ENCODE measurements at places on chromosomes 7 and 10. TPM values are rescaled to one million over a fixed set of nuclear protein-coding genes. Genes with fewer than 3 reads are reported as not detected.
A peak's percentile ranks its signal among the peaks of the same experiment; 100 is the strongest.

GPR146 gene
- total RNA-seq: 2.5 TPM

SYT15 gene
- total RNA-seq: 1.3 TPM

- no peak overlapping the region for H3K27ac ChIP-seq
- H3K4me1 ChIP-seq: peaks cover 2% of the 10 kb centered on the region
- H3K36me3 ChIP-seq: no peaks in the 10 kb centered on the region
- H3K4me3 ChIP-seq: no peak overlapping the region
- no peak for DNase-seq
Observed at GRCh38 chr10:66980246-66980815, 54.5 kb downstream of the LRRTM3 start.

DKK1 gene
- total RNA-seq: not detected

DNA sequence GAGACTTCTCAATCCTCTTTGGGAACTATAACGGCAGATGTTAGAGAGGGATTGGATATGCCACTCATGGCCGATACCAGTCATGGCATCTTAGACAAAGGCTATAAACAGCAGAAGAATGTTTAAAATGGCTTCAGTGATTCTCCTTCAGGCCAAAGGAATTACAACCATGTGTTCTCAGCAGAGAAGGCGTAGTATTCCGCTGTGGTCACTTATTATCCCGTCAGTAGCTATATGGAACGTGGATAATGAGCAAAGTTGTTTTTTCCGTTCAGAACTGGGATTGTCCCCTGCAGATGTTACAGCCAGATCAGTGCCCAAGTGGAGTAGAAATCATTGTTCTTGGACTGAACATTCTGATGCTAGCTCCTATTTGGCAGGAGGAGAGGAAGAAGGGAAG, 43.1 kb downstream of the TEX36 start:
- no peaks in the 10 kb centered on the region for H3K36me3 ChIP-seq
- no peaks in the 10 kb centered on the region for H3K27me3 ChIP-seq
- H3K4me1 ChIP-seq: no peaks in the 10 kb centered on the region
- H3K27ac ChIP-seq: no peak overlapping the region
- DNase-seq: peak; percentile 29

SLC18A3 gene
- total RNA-seq: not detected

HMX3 gene
- not detected for total RNA-seq

- peaks cover 1% of the 10 kb centered on the region for H3K27me3 ChIP-seq
- H3K4me3 ChIP-seq: no peak overlapping the region
- DNase-seq: no peak
- H3K36me3 ChIP-seq: no peaks in the 10 kb centered on the region
Observed at GRCh38 chr10:34544400-34544799, 270.7 kb downstream of the PARD3 start.

ACBD7 gene
- total RNA-seq: 1.3 TPM

- no peaks in the 10 kb centered on the region for H3K4me1 ChIP-seq
- H3K4me3 ChIP-seq: no peak overlapping the region
- no peak for DNase-seq
- H3K27ac ChIP-seq: no peak overlapping the region
- peaks cover 4% of the 10 kb centered on the region for H3K27me3 ChIP-seq
Observed at GRCh38 chr10:58967551-58968388, 208.7 kb upstream of the PHYHIPL start.

GRCh38 chr7:89837515-89837914, 316.8 kb upstream of the STEAP1 start:
- no peak overlapping the region for H3K4me3 ChIP-seq
- no peak for DNase-seq
- H3K27me3 ChIP-seq: no peaks in the 10 kb centered on the region
- H3K27ac ChIP-seq: no peak overlapping the region
- no peaks in the 10 kb centered on the region for H3K4me1 ChIP-seq

- H3K4me3 ChIP-seq: peak overlapping the region; percentile 22
- H3K4me1 ChIP-seq: peaks cover 13% of the 10 kb centered on the region
- no peaks in the 10 kb centered on the region for H3K36me3 ChIP-seq
- H3K27ac ChIP-seq: no peak overlapping the region
Observed at GRCh38 chr7:78017591-78018100, 219.1 kb downstream of the PHTF2 start.

DNA sequence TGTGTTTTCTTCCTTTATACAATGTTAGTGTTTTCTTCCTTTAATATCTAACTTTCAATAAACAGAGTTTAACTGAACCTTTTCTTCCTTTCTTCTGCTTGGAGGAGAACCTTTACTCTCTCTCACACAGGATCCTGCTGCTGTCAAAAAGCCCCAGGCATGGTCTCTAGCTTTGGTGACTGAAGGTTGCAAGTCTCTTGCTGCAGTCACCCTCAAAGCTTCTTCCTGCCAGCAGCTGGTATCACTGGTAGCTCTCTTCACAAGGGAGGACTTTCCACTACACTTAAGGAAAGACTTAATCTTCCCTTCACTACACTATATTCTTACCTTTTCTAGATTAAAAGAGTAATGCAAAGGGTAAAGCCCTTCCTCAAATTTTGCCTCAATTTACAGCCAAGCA, 153.4 kb downstream of the SGMS1 start:
- peak; percentile 63 for DNase-seq
- peaks cover 3% of the 10 kb centered on the region for H3K36me3 ChIP-seq
- peaks cover 34% of the 10 kb centered on the region for H3K4me1 ChIP-seq
- H3K27me3 ChIP-seq: no peaks in the 10 kb centered on the region

FOXI2 gene
- not detected for total RNA-seq

GRCh38 chr10:64396105-64396708, 875.0 kb downstream of the REEP3 start:
- DNase-seq: no peak
- no peak overlapping the region for H3K27ac ChIP-seq
- no peaks in the 10 kb centered on the region for H3K36me3 ChIP-seq
- H3K4me1 ChIP-seq: no peaks in the 10 kb centered on the region
- H3K27me3 ChIP-seq: no peaks in the 10 kb centered on the region
- H3K4me3 ChIP-seq: no peak overlapping the region

DNA sequence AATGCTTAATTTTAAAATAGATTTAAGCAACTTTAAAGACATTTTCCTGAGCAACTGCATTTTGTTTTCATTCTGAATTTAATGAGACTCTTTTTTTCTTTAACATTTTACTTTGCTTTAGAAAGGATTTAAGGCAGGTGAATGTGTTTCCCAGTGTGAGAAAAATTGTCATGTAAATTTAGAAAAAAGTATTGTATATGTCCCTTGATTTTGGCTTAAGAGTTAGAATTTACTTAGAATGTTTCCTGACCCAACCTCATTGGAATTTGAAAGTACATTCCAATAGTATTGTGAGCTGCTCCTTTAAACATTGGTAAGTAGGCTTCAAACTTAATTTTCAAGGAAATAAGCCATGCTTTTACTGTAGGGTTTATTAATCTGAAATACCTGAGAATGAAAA, 110.2 kb downstream of the PTEN start:
- H3K27me3 ChIP-seq: no peaks in the 10 kb centered on the region
- DNase-seq: no peak
- H3K4me1 ChIP-seq: peaks cover 7% of the 10 kb centered on the region

DNA sequence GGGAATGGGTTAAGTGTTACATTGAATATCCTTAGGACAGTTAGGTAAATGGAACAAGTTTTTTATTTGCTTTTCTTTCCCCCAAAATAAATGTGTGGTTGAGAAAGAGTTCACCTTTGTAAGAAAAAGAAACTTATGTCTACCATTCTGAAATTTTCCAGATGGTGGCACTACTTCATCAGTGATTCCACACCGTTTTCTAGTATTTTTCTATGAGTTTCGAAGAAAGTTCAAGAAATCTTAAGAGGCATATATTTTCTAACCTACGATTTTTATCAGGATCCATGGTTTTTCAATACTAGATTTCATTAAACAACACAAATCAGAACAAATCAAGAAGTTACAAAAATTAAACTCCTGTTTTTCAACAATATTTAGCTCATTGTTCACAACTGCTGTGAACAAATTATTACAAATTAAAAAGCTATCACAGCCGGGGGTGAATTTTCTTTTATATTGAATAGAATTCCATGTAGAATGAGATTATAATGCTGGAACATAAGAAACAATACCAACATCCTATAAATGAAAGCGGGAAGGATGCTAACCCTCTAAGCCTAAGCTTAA, 163.1 kb upstream of the NPVF start:
- no peak overlapping the region for H3K4me3 ChIP-seq
- no peaks in the 10 kb centered on the region for H3K36me3 ChIP-seq
- peaks cover 14% of the 10 kb centered on the region for H3K27me3 ChIP-seq
- DNase-seq: no peak
- no peak overlapping the region for H3K27ac ChIP-seq

PAX4 gene
- total RNA-seq: not detected

- H3K4me1 ChIP-seq: no peaks in the 10 kb centered on the region
- no peak overlapping the region for H3K4me3 ChIP-seq
- H3K36me3 ChIP-seq: no peaks in the 10 kb centered on the region
- H3K27me3 ChIP-seq: no peaks in the 10 kb centered on the region
- H3K27ac ChIP-seq: no peak overlapping the region
Observed at GRCh38 chr10:65571011-65571570, 1354.7 kb upstream of the LRRTM3 start.
